ENCODE measurements at places on chromosomes 11 and 22. TPM values are rescaled to one million over a fixed set of nuclear protein-coding genes. Genes with fewer than 3 reads are reported as not detected.

NPAS4 gene
- total RNA-seq, result 0.36 TPM

SYCE3 gene
- total RNA-seq, result not detected

WT1 gene
- under 0.01 TPM for total RNA-seq

LRP4 gene
- 2.2 TPM for total RNA-seq

LZTR1 gene
- 58.0 TPM for total RNA-seq

GRCh38 chr11:64140082-64140481 lies 25.8 kb downstream of the MACROD1 start:
- DNase-seq, result no peak

DNA sequence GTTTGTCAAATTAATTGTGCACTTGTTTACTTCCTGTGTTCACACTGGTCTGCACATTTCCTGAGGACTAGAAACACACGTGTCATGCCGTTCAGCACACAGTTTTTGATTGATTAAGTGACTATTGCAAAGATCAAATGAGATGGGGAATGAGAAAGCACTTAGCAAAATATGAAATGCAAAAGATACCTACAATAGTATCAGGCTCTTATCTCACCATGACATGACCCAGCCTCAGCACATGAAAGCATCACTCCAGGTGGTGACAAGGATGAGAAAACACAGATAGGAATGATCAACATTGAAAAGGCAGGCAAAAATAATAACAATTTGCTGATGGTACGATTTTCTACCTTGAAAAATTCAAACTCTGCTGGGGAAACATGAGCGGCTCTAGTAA lies 42.1 kb upstream of the TP53I11 start:
- DNase-seq, result no peak

DNA sequence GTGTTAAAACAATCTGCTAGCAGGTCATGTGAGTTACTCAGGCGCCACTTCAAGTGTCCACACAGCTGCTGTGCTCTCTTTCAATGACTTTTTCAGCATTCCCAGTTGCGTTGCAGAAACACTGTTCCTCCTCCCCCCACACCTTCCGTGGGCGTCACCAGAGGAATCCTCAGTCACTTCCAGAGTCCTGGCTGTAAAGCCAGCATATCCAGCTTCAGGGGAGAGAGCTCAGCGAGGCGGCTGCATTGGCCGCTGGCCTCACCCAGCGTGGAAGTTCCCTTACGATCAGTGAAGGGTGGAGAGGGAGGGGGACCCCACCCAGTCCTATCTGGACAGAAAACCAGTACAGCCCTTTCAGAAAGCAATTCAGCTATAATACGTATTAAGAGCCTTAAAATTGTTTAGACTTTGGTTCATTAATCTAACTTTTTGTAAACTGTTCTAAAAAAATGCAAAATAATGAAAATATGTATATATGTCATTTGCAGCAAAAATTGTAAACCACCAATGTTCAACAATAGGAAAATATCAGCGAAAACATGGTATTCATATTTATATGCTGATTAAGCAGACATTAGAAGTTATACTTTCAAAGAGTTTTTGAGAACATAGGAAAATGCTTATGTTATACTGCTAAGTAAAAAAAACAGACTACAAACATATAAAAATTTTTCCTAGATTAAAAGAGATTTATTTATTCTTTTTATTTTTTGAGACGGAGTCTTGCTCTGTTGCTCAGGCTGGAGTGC lies 2.8 kb upstream of the ANO9 start:
- DNase-seq, result peak; percentile 90

GRCh38 chr11:20042045-20042639 lies 118.1 kb downstream of the DBX1 start:
- no peak for DNase-seq

- no peak for DNase-seq
Observed at GRCh38 chr11:7635137-7635536, 38.2 kb downstream of the CYB5R2 start.

DNA sequence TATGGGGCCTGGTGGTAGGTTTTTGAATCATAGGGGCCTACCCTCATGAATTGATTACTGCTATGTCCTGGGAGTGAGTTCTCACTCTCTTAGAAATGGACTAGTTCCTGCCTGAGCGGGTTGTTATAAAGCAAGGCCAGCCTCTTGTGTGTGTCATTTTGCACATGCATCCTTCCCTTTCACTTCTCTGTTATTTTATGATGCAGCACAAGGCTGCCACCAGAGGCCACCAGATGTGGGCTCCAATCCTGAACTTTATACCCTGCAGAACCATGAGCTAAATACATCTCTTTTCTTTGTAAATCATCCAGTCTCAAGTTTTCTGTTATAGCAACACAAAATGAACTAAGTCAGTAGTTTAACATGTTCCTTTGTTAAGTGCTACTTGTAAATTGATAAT lies 251.4 kb downstream of the BLID start:
- DNase-seq, result peak; percentile 21

GRCh38 chr11:35165423-35166368 lies 26.7 kb downstream of the CD44 start:
- DNase-seq, result peak; percentile 74

DNA sequence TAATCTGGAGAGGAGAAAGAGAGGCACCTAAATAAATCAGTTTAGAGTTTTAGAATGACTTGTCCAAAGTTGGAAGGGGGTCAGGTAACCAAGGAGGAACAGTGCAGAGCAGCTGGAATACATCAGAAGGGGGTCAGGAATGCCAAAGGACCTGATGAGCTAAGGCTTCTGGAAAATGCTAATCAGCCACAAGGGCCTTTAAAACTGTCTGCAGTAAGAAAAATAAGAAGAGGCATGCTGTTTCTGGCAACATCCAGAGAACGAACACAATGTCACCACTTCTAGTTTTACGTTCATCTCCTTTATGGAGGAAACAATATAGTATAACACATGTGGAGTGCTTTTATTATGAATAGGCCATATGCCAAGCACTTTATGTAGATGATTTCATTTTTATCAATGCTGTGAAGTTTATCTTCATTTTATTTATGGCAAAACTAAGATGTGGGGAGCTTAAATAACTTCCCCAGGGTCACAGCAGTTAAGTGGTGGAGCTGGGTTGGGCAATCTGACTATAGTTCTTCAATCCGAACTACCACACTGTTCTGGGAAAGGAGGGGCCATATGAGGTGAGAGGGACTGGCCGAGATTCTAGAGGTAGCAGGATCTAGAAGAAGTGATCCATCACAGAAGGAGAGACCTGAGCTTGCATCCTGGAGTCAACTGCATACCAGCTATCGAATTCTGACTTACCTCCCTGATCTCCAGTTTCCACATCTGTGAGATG lies 22.6 kb downstream of the ACO2 start:
- DNase-seq, result no peak

DNA sequence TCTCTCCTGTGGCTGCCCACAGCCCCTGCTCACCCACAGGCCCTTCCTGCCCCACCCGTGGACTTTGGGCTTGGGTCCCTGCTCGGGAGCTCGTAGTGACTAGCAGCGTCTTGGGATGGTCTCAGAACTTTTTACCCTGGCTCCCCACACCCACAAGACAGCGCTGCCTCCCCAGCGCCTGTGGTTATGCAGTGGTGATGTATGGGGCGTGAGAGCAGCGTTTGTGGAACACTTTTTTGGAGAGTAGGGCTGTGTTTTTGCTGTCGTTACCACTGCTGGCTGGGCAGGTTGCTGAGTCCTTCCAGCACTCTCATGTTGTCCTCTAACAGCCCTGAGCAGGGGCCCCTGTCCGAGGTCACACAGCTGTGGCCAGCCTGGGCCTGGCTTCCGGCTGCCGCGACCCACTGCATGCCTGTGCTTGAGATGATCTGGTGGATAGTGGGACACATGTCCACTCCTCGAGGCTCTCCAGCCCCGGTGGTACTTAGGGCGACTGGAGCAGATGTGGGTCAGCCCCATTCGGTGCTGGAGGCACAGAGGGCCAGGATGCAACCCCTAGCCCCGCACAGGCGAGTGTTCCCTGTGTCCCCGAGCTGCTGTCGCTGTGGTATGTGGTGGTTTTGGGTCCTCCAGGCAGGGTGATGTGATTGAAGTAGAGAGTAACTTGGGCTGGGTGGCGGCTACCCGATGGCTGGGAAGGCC lies 7.1 kb upstream of the GRAMD4 start:
- no peak for DNase-seq

- no peak for DNase-seq
Observed at GRCh38 chr11:73234471-73235181, 16.5 kb downstream of the P2RY2 start.

GRCh38 chr11:45523760-45524159 lies 141.7 kb downstream of the CHST1 start:
- no peak for DNase-seq

DNA sequence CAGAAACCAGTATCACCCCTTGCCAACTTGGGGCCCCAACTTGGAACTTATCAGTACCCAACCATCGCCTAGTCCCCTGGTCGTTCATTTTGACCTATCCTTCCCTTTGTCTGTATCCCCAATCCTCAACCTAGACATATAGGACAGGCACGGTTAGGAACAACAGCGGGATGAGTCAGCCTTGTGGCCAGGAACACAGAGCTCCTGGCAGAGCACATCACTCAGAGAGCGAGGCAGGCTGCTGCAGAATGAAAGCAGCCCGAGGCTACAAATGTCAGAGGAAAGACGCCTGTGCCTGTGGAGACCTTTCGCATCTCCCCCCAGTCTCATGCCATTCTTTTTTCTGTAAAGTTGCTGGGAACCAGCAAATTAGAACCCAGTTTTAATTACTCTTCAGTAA lies 14.6 kb downstream of the DKK3 start:
- peak; percentile 84 for DNase-seq

DNA sequence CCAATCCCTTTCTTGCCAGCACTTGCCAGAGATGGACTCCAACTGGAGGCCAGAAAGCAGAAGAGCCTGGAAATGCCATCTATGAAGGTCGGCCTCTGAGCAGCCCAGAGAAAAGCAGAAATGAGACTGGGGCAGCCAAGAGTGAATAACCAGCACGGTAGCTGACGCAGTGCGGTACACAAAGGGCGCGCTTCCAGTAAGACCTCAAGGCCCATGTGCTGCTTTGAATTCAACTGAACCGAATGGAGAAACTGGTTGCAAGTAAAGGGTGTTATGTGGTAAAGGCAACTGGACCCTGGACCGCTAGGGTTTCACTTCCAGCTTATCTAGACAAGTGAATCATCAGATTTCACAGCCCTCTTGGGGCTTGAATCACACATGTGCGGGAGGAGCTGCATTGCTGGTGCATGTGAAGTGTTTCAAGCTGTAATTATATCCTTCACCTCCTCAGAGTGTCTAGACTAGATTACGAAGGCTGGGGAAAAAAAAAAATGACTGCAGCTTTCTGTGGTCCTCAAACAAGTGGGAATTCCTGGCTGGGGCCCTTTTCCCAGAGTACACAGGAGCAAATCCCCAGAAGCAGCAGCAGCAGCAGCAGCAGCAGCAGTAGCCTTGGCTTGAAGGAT lies 128.9 kb downstream of the CCDC34 start:
- peak; percentile 87 for DNase-seq

DNA sequence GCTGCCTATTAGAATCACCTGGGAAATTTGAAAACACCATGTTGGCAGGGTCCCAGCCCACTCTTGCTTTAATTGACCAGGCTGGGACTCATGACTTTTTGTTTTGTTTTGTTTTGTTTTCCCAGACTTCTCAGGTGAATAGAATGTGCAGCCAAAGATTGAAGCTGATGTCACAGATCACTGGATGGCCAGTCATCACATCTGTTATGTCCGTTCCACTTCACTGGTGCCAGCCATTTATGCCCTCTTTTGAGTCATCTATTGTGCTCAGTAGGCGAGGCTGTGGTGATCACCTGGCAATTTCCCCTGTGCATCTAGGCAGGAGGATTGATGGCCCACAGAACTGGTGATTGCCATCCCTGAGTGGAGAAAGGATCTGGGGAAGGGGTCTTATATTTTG lies 297.3 kb downstream of the INSC start:
- DNase-seq, result no peak

- DNase-seq, result no peak
Observed at GRCh38 chr11:30225642-30226041, 5.2 kb upstream of the FSHB start.

DNA sequence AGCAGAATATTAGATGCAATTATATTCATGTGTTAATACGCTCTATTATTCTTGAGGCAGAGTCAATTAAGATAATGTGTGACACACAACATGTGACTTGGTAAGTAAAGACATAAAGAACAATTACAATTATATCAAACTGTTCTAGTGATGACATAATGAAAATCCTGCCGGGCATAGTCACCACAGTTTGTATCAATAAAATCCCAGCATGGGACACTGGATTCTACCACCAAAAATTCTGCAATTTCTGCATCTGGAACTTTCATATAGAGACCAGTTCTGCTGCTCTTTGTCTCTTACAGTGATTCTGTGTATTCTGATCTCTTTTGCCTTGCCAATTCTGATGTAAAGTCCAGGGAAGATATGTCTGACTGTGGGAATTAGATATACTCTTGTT lies 495.6 kb upstream of the LRRC4C start:
- no peak for DNase-seq

DNA sequence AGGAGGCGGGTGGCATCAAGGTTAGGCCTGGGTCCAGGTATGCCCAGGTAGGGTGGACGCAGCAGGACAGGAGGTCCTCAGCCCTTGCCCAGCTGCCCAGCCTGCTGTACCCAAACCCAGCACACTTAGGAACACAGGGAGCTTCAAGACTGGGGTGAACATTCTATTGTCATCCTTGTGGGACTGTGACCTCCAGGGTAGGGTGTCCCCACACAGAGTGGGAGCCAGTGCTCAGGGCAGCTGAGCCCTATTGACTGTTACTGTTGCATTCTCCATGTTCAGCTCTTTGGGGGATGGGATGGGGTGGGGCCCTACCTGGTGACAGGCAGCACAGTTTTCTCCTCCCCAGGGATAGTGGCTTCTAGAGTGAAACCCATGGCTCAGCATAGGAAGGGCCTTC lies 106.0 kb downstream of the BCR start:
- DNase-seq, result no peak

DNA sequence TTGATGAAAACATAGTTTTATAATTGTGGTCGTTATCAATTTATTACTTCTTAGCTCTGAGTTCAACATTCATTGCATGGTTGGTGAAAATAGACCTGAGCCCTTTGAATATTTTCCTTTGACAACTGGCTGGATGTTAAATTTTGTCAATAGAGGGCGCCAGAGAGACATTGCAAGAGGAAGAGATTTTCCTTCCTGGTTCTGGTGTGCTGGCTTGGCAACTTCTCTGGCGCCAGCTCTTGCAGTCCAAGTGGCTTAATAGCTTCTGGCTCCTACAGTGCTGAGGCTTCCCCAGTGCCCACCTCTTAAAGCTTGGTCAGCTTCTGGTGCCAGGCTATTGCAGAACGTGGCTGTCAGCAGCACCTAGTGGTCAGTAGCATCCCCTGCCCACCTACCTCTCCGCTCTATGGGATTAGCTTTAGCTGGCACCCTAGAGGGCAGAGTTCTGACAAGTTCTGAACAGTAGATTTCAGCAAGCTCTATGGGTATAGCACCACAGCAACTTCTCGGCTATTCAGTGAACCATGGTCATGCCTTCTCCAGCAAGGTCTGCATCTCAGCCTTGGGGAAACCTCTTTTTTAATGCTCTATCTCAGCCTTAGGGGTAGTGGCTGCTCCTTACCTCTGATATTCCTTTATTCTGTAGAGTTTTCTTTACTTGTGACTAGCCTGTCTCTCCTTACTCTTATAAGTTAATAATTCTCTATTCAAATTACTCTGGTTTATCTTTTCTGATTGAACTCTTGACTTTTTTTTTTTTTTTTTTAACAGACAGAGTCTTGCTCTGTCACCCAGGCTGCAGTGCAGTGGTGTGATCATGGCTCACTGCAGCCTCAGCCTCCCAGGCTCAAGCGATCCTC lies 59.4 kb downstream of the ACER3 start:
- DNase-seq, result peak; percentile 86
